ENCODE measurements at places on chromosomes 4 and X. TPM values are rescaled to one million over a fixed set of nuclear protein-coding genes. Genes with fewer than 3 reads are reported as not detected.

DNA sequence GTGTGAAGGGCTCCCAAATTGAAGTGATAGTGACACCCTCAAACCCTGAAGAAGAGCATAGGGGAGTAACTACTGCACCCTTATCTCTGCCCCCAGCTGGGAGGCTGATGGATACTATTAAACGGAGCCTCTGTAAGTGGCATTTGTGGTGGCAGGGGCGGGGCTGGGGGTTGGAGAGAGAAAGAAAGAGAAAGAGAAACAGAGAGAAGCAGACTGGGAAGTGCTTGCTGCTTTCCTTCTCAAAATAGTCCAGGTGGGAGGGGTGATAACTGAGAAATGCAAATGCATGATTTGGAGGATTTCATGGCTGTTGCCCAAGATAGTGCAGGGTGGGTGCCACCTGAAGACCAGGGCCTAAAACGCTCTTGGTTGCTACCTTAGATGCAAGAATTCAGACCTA is 253.5 kb upstream of the GATB start:
- peaks cover 3% of the 10 kb centered on the region for H3K27me3 ChIP-seq
- no peak overlapping the region for H3K27ac ChIP-seq
- H3K4me1 ChIP-seq = no peaks in the 10 kb centered on the region
- no peak overlapping the region for H3K4me3 ChIP-seq
- no peaks in the 10 kb centered on the region for H3K36me3 ChIP-seq
- DNase-seq = no peak

GRCh38 chrX:31213941-31214340 is 142.1 kb upstream of the FTHL17 start:
- H3K36me3 ChIP-seq = no peaks in the 10 kb centered on the region

DNA sequence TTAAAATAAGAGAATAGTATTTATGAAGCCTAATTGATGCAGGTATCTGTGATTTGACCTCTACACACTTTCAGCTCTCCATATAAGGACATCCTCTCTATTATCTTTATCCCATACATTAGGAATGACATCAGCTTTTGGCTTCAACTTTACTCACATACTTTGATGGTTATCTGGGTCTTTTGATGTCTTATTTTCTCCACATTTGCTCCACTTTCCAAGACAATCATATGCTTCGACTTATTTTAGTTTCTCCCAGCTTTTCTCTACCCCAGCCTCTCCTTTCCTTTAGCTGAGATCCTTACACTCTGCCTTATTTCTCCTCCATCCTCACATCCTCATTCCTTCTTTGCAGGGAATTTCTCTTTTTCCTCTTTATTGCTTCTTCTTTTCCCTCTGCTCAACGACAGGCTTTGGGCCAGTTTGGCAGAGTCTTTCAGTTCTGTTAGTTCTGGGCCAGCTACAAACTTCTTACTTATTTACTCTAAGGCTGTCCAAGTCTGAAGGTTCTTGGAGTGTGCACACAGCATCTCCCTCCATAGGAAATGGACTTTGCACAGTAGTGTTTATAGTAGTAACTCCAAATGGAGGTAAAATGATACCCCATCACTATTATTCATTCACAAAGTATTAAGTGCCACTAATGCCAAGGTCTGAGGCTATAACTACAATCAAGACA is 50.5 kb downstream of the SLC4A4 start:
- H3K4me1 ChIP-seq = peaks cover 9% of the 10 kb centered on the region
- no peaks in the 10 kb centered on the region for H3K27me3 ChIP-seq
- peak; percentile 41 for DNase-seq
- H3K4me3 ChIP-seq = peak overlapping the region; percentile 16
- H3K36me3 ChIP-seq = no peaks in the 10 kb centered on the region

- H3K27ac ChIP-seq = no peak overlapping the region
- peaks cover 4% of the 10 kb centered on the region for H3K4me1 ChIP-seq
- no peak overlapping the region for H3K4me3 ChIP-seq
- peaks cover 10% of the 10 kb centered on the region for H3K36me3 ChIP-seq
- H3K27me3 ChIP-seq = no peaks in the 10 kb centered on the region
- no peak for DNase-seq
These were observed 15.9 kb downstream of the FGFRL1 start for GRCh38 chr4:1027219-1027914.

DNA sequence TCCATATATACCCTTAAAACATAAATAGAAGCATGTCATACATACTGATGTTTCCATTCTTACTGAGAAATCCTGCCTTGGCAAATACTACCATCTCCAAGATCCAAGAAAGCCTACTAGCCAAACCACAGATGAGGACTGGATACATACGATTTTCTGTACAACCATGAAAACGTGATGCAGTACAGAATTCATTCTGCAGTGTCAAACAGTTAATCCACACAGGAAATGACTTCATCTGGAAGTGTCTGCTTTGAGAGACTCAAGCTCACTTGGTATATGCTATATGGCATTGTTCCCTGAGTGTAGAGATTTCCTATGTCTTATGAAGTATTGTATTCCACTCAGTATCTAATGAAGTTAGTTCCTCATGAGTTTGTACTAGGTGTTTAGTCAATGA is 94.3 kb downstream of the CT47B1 start:
- peak; percentile 50 for DNase-seq
- no peaks in the 10 kb centered on the region for H3K27me3 ChIP-seq

- H3K27ac ChIP-seq = peak overlapping the region; percentile 92
- H3K36me3 ChIP-seq = no peaks in the 10 kb centered on the region
- peaks cover 30% of the 10 kb centered on the region for H3K4me1 ChIP-seq
- no peak for DNase-seq
- H3K27me3 ChIP-seq = no peaks in the 10 kb centered on the region
- H3K4me3 ChIP-seq = no peak overlapping the region
These were observed 508.7 kb upstream of the DIPK2B start for GRCh38 chrX:45709381-45709780.

DNA sequence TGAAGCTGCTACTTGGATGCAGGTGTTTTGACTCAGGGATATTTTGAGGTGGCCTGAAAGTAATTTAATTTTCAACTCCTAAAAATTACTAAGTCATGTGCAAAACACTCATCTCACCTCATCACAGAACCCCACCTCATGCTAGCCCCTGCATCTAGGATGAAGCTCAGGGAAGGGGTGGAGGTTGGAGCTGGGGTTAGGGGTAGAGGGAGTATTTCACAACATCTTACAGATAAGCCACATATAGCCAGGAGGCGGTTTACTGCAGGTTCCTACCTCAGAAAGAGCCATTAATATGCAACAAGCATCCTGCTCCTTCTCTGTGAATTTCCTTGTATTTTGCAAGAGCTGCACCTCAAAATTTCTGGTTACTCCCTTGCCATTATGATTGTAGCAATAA is 70.5 kb upstream of the TSPAN5 start:
- no peaks in the 10 kb centered on the region for H3K36me3 ChIP-seq
- no peak for DNase-seq
- H3K27me3 ChIP-seq = no peaks in the 10 kb centered on the region

DNA sequence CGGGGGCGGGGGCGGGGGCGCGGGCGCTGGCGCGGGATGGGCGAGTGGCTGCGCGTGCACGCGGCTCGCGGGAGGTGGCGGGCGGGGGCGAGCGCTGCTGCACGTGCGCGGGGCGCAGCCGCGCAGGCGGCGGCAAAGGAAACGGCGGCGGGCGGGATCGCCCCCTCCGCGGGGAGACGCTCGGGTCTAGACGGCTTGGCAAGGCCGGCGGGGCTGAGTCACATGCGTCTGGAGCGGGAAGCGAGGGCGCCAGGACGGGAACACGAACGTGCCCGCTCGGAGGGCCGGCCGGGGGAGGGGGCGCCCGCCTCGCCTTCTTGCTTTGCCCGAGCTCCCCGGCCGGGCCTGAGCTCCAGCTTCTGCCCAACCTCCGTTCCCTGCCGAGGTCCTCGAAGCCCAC is 4.3 kb upstream of the HAUS7 start:
- no peaks in the 10 kb centered on the region for H3K36me3 ChIP-seq
- peak; percentile 50 for DNase-seq
- no peak overlapping the region for H3K4me3 ChIP-seq
- no peaks in the 10 kb centered on the region for H3K27me3 ChIP-seq
- H3K27ac ChIP-seq = peak overlapping the region; percentile 26
- H3K4me1 ChIP-seq = peaks cover 30% of the 10 kb centered on the region

- H3K4me1 ChIP-seq = no peaks in the 10 kb centered on the region
- no peaks in the 10 kb centered on the region for H3K36me3 ChIP-seq
- H3K27me3 ChIP-seq = no peaks in the 10 kb centered on the region
- no peak overlapping the region for H3K4me3 ChIP-seq
- H3K27ac ChIP-seq = no peak overlapping the region
These were observed 76.5 kb downstream of the ITM2A start for GRCh38 chrX:79290596-79290995.

The AKAP14 gene
- total RNA-seq = not detected

The CSAG1 gene
- total RNA-seq = 1.2 TPM

The MYOZ2 gene
- total RNA-seq = 0.24 TPM

Data from astrocyte (in vitro differentiated cells and primary cell).